ENCODE measurements at places on chromosomes 4 and X.
A peak's percentile ranks its signal among the peaks of the same experiment; 100 is the strongest.

GRCh38 chr4:185244763-185245162 is 35.4 kb downstream of the SNX25 start:
- DNase-seq: no peak

DNA sequence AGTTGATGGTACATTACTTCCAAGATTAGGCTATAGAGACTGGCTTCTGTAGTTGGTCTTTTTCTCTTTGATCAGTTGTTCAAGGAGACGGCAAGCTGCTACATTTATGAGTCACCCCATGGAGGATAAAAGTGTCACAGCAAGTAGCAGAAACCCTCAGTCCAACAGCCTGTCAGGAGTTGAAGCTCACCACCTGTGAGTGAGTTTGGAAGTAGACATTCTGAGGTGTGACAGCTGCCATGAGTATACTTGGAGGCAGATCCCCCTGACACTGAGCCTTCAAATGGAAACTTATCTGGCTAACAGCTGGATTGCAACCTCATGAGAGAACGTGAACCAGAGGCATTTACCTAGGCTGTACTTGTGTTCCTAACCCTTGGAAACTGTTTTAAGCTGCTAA is 68.0 kb downstream of the CCNG2 start:
- no peak for DNase-seq

DNA sequence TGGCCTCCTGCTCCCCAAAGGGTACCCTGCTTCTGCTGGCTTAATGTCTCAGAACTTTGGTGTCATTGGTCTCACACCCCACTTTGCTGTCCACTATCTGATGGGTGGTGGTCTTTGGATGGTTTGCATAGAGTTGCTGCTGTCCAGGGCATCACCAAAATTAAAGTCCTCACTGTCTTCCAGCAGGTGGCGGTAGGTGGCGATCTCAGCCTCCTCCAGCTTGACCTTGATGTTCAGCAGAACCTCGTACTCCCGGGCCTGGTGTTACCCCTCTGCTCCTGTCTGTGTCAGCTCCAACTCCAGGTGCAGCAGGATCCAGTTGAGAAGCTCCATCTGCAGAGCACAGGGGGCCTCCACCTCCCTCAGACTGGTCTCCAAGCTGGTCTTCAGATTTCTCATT is 1169.5 kb upstream of the PABPC4L start:
- DNase-seq: no peak

DNA sequence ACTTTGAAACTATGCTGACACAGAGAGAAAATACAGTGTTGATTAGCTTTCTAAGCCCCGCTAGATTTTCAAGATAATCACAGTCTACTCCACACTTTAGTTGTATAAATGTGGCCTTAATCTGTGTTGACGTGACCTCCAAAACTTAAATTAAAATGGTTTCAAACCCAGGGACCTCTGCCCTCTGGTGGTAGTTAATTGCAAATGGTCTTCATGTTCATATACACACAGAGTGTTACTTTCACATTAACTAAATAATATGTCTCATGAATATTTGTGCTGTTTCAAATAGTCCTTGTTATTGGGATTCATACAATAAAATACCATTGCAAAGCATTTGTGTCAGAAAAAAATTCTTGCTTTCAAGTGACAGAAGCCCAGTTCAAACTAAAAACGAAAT is 64.3 kb downstream of the TASL start:
- no peak for DNase-seq

GRCh38 chrX:115378471-115378870 is 89.0 kb downstream of the LUZP4 start:
- no peak for DNase-seq

- DNase-seq: no peak
Measured at GRCh38 chr4:112225157-112225556, 6.4 kb upstream of the AP1AR start.

GRCh38 chr4:10002278-10002677 is 19.0 kb downstream of the SLC2A9 start:
- no peak for DNase-seq

DNA sequence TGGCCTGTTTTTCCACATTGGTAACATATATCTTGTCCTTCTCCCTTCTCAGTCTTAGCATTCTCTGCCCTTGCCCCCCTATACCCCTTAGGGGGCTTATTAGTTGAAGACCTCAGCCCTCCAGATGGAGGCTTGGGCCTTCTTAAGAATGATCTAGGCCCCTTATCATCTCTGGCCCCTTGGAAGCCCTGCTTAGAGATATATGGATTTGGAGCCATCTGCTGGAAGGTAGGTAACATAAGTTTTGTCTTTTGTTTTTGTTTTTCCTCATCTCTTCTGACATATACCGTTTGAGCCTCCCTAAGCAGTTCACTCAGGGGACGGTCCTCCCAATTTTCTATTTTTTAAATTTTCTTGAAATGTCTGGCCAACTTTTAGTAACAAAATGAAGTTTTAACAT is 48.3 kb upstream of the NAP1L2 start:
- DNase-seq: peak; percentile 12

- DNase-seq: no peak
Measured at GRCh38 chrX:72128881-72129280, 2.8 kb downstream of the RTL5 start.

DNA sequence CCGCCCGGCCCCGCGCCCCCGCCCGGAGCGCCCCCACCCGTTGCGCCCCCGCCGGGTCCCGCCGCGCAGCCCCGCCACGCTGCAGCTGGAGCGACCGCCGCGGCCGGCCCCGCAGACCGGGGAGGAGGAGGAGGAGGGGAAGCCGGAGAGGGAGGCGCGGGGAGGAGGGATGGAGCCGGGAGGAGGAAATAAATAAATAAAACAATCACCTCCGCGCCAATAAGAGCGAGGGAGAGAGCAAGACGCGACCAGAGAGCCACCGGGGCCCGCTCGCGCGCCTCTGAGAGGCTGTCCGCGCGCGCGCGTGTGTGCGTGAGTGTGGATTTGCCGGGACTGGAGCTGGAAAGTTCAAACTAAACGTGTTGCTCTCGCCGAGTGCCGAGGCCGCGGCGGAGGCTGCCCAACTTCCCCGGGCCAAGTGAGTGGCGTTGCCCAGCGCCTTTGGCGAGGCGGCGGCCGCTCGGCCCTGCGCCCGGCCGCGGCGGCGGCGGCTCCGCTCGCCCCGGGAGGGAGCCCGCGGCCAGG is 2184.4 kb upstream of the TENM3 start:
- DNase-seq: no peak

DNA sequence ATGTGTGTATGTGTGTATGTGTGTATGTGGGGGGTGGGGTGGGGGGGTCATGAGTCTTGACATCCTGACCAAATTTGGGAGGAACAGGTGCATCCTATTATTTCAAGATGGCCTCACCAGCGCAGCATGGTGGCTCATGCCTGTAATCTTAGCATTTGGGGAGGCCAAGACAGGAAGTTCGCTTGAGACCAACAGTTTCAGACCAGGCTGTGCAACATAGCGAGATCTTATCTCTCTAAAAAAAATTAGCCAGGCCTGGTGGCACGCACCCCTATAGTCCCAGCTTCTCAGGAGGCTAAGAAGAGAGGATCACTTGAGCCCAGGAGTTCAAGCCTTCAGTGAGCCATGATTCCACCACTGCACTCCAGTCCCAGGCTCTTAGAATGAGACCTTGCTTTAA is 47.0 kb upstream of the DHRSX start:
- DNase-seq: no peak

- DNase-seq: no peak
Measured at GRCh38 chrX:107556967-107557366, 71.3 kb upstream of the PRPS1 start.

- DNase-seq: no peak
Measured at GRCh38 chrX:111182997-111183396, 87.0 kb downstream of the PAK3 start.

DNA sequence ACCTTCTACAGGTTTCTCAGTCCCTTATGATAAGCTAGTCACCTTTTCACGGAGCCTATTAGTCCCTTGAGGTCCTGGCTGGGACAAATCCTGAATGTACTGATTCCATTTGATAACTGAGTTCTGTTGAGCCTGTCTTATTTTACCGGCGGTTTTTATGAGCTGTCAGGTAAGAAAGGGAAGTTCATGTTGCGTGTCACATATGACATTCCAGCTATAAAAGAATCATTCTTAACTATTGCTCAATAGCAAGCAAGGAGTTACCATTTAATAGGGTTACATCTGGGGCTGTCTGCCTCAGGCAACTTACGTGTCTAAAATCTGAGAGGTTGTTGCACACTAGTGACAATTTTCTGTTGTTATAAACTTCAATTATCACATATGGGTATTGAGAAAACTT is 394.6 kb downstream of the TECRL start:
- DNase-seq: no peak

- DNase-seq: no peak
Measured at GRCh38 chr4:150253965-150254630, 175.9 kb downstream of the DCLK2 start.

DNA sequence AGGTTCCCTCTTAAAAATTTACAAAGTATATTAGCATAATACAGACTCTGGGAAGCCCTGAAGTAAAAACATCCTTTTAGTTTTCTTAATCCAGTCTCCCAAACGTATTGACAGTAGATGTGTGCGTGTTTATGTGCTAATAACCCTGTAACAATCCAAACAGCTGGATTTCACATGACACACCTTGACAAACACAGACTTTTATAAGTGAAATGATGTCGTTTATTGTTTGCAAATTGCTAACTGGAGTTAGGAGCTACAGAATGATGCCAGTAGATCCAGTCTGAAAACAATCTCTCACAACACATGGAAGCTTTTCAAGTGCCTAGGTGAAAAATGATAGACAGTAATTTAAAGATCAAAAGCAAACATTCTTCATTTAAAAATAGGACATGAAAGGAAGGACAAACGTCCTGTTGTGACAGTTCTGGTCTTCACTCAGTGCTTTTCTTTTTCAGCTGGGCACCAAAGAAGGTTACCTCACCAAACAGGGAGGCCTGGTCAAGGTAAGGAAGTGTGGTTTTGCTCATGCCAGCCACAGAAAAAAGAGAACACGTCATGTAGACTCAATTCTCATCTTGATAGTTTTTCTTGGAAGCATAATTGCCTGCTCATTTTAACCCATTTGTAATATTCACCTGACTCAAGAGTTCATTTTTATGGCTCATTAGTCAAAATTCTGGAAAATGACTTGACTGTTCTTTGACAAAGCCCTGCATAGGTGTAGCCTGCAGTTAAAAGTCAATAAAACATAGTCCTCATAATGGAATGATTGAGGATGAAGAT is 32.9 kb downstream of the LAMTOR3 start:
- no peak for DNase-seq

DNA sequence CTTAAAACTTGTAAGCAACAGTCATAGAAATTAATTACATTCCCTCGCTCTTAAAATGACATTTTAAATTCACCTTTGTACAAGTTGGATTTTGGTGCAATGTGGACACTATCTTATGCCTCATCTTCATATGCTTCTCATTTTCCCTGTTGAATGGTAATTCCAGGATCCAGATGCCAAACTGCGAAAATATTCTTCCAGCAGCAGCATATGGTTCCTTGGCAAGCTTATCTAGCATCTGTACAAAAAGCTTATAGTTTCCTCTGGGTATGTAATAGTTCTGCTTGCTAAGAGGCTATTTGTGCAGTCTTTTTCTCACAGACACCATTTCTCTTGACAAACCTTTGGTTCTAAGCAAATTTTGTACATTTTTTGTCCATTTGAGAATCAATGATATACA is 2079.7 kb upstream of the AGA start:
- no peak for DNase-seq

GRCh38 chr4:151304226-151304625 is 21.2 kb downstream of the SH3D19 start:
- DNase-seq: no peak

DNA sequence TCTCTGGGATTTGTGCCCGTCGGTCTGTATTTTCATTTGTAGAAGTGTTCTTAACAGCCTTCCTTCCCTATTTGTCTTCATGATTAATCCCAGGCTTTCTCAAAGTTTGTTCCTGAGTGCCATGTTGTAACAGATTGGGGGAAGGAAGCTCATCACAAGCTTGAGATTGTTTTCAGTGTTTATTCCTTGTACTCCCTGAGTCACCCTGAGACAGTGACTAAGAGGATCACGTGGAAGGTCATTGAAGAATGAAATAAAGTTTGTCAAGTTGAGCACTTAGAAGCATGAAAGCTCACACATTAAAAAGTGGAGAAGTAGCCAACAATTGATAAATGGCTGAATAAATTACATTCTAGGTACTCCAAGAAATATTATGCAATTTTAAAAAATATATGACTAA is 153.5 kb upstream of the FAM241A start:
- DNase-seq: no peak

GRCh38 chrX:48022738-48023137 is 15.9 kb downstream of the SPACA5 start:
- DNase-seq: no peak

DNA sequence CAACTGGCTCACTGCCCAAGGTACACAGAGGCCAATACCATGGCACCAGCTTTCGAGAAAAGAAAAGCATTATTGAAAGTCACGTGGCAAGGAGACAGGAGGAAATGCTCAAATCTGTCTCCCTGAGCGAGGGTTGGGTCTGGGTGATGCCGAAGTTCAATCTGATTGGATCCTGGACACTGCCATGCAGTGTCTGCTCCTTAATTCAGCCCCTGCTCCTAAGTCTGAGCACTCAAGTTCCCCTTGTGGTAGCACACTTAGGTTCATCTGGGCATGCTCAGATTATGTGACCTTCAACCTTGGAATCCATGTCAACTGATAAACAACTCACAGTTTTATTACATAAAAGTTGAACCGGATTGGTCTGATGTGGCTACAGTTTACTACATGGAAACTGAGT is 512.6 kb upstream of the GALNT7 start:
- DNase-seq: no peak

- no peak for DNase-seq
Measured at GRCh38 chr4:6308899-6309643, 39.4 kb downstream of the WFS1 start.

GRCh38 chr4:146222313-146222712 is 8.0 kb downstream of the REELD1 start:
- DNase-seq: no peak

GRCh38 chr4:150094676-150095075 is 16.4 kb downstream of the DCLK2 start:
- no peak for DNase-seq

DNA sequence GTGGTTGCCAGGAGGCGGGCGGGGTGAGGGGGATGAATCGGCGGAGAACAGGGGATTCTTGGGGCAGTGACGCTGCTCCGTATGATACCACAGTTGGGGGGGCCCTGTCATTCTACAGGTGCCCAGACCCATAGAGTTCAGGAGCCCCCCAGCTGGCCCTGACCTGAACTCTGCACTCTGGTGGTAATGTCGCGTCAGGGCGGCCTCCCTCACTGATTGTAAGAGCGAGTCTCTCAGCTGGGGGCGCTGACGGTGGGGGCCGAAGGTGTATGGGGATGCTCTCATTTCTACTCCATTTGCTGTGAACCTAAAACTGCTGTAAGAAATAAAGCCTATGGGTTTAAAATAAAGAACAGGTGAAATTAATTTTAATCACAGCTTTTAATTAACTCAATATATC is 91.8 kb upstream of the PSAPL1 start:
- DNase-seq: no peak

- no peak for DNase-seq
Measured at GRCh38 chr4:188781655-188782054, 642.4 kb downstream of the TRIML1 start.

GRCh38 chr4:52507774-52508173 is 151.3 kb downstream of the USP46 start:
- no peak for DNase-seq
